Kasumi-1 (cell line): ENCODE measurements at places on chromosomes 6 and 20.

GRCh38 chr6:99036672-99037071 is 88.9 kb upstream of the FBXL4 start:
- no peak for DNase-seq

- no peak for DNase-seq
Measured at GRCh38 chr20:33788351-33789049, 22.6 kb upstream of the CHMP4B start.

DNA sequence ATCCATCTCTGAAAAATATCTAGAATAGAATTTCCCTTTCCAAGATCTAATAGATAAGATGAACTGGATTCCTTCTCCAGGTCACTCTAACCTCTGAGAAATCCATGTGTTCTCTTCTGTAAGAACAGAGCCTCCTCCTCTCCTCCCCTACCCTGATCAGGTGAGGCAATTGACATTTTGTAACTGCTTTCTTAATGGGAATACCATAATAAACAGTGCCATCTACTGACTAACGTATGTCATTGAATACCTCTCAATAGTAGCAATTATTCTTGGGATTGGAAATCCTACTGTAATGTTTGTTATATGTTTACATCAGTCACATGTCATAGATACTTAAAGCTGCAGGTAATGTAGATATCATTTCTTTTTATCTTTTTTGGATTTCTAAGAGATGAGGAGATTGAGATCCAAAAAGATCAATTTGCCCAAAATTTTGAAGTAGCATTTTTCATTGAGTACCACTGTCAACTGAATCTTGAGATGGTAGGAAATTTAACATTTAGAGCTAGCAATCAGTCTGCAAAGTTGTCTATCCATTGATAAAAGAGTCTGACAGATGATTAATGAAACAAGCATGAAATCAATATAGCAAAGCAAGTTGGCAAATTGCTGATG is 365.8 kb upstream of the HSF2 start:
- peak; percentile 44 for DNase-seq

- DNase-seq: no peak
Measured at GRCh38 chr6:157699777-157700636, 123.0 kb upstream of the SNX9 start.

GRCh38 chr20:31833130-31833930 is 12.1 kb downstream of the FOXS1 start:
- DNase-seq: peak; percentile 12

GRCh38 chr6:117600008-117600743 is 2.1 kb downstream of the GOPC start:
- DNase-seq: peak; percentile 72

DNA sequence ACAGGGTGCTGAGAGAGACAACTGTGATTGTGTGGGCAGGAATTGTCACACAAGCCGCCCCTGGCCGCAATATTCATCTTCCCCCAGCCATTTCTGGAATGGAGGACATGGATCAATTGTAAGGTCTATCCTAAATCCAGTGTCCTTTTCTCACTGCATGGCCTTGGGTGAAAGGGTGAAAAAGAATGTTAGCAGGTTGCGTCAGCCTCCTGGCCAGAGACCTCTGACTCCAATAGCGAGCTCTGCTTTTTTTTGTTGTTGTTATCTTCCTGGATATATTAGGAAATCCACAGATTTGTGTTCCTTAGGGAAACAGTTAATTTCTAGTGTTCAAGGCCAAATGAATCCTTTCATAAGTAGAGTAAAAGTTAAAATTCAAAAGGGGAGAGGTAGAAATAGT is 47.1 kb upstream of the CD83 start:
- no peak for DNase-seq

DNA sequence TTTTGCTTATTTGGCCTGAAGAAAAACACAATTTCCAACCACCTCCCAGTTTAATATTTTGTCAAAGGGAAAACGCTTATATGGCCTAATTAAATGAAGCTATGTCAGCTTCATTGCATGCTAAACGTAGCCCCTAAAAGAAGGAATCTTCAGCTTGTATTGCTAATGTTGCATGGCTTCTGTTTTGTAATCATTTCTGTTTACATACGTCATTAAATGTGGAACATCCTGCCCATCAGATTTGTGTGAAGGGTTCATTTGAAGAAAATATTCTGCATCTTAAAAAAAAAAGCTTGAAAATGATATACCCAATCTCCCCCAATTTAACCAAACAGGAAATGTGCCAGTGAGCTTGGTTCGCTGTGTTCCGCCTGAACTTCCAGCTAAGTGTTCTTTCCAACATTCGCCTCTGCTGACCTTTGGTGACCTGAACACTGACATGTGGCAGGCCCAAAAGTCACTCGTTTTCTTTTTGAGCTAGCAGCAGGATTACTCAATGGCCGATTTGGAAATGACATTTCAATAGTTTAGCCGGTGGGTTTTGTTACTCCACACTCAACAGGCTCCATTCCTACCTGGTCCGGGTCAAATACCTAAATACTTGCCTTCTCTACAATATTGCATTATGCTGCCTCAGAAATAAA is 12.7 kb upstream of the SIRT5 start:
- no peak for DNase-seq

DNA sequence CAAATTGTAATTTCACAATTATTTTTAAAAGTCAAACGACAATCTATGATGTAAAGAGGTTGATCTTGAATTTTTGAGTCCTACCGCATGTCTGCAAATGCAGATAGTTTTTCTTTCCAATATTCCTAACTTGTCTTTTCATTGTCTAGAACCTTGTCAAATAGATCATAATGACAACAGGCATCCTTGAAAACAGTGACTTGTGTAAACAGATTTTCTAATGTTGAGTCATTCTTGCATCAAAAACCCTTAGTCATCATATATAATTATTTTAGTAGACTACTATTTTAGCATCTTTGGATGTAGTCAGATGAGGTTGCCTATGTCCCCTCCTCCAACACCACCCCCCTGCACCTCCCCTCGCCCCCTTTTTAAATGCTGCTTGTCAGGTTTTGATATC is 43.8 kb downstream of the BMP6 start:
- no peak for DNase-seq

GRCh38 chr20:37524859-37525708 is 2.6 kb downstream of the BLCAP start:
- DNase-seq: no peak

DNA sequence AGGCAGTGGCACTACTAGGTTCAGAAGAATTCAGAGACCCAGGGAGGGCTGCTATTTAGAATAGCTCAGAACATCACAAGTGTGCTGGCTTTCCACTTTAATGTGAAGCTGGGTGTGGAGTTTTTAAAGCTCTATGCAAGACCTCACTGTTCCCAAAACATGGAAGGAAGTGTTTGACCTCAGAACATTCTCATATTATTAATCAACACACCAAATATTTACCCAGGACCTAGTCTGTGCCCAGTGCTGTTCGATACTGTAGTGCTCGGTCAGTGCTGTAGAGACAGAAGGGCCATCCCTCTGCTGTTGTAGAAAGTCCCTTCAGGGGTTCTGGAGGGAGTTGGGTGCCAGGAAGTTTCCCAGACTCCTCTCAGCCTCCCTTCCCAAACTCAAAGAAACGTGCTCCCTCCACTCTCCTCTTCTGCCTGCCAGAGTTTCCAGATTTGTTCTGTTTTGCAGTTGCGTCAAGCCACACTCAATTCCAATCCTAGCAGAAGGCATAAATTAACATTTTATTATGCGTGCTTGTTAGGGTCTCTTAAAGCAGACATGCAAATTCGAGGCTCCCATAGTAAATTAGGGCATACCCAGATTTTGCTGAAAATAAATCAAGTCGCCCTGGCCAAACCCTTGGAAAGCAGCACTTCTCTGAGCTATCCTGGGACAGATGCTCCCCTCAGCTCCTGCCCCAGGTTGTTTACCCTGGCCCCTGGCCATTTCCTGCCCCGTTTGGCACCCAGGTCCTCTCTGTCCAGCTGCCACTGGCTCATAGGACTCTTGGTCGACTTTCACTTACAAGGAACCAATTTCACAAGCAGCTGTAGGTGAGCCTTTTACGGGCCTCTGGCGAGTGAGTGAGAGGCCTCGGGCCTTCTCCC is 248.6 kb downstream of the HIVEP2 start:
- no peak for DNase-seq

DNA sequence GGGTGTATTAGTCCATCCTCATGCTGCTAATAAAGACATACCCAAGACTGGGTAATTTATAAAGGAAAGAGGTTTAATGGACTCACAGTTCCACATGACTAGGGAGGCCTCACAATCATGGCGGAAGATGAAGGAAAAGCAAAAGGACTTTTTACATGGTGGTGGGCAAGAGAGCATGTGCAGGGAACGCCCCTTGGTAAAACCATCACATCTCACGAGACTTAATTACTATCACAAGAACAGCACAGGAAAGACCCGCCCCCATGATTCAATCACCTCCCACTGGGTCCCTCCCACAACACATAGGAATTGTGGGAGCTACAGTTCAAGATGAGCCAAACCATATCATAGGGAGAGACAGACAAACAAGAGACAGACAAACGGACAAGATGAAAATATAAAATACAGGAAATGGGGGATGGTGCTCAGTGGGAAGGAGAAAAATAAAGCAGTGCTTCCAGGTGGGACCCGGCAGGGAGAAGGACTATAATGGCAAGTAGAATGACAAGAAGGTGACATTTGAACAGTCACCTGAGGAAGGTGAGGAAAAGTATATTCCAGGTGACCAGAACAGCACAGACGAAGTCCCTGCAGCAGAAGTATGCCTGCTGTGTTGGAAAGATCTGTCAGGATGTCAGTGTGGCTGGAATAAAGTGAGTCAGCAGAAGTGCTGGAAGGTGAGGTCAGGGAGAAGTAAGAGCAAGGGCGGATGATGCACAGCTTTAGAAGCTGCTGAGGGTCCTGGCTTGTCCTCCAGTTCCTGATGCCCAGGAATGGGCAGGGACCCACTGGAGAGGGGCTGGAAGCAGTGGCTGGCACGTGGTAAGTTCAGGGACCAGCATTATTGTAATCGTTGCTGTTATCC is 61.1 kb downstream of the SLC2A10 start:
- no peak for DNase-seq

GRCh38 chr6:37565267-37566110 is 65.8 kb upstream of the CCDC167 start:
- no peak for DNase-seq

DNA sequence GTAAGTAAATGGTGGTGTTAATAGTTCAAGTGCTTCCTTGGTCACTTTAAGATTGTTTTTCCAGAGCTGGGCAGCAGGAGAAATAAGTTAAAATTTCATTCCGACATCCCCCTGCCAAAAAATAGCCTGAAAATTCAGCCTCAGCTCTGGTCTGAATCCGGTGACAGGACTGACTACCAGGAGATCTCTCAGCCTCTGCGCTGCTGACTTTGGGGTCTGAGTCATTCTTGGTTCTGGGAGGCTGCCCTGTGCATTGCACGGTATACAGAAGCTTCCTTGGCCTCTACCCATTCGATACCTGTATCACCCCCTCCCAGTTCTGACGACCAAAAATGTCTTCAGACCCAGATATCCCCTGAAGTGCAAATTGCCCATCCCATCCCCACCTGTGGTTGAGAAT is 36.3 kb upstream of the TFAP2C start:
- no peak for DNase-seq

- no peak for DNase-seq
Measured at GRCh38 chr20:10920396-10920795, 246.6 kb upstream of the JAG1 start.

DNA sequence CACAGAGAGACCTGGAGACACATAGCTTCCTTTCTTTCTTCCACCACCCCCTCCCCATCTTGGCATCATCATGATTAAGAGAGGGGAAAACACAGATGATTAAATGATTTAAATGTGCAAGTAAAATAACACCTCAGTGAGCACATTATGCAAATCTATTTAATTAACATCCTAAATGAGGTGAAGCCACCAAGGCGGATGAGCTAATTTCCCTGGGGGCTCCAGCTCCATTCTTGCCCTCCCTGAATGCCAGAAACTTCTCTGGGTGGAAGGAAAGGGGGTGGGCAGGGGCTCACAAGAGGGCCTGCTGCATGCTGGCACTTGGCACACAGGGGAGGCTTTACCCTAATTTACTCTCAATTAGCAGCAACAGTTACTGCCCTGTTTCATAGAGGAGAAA is 32.5 kb upstream of the TGM2 start:
- no peak for DNase-seq

DNA sequence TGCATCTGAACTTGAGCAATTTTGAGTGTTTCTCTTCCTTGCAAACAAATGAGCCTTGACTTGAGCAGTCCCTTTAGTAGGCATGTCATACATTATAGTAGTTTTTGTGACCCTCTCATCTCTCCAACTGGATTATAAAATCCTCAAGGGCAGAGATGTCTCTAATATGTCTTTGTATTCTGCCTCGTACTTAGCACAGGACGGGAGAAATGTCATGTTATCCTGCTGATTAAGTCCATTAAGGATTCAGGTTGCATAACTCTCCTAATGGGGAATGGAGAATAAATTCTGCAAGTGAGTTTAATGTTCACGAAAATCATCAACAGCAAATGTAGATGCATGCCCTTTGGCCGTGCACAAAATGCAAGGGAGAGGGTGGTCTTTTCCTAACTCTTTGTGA is 942.9 kb downstream of the KIF16B start:
- DNase-seq: no peak

DNA sequence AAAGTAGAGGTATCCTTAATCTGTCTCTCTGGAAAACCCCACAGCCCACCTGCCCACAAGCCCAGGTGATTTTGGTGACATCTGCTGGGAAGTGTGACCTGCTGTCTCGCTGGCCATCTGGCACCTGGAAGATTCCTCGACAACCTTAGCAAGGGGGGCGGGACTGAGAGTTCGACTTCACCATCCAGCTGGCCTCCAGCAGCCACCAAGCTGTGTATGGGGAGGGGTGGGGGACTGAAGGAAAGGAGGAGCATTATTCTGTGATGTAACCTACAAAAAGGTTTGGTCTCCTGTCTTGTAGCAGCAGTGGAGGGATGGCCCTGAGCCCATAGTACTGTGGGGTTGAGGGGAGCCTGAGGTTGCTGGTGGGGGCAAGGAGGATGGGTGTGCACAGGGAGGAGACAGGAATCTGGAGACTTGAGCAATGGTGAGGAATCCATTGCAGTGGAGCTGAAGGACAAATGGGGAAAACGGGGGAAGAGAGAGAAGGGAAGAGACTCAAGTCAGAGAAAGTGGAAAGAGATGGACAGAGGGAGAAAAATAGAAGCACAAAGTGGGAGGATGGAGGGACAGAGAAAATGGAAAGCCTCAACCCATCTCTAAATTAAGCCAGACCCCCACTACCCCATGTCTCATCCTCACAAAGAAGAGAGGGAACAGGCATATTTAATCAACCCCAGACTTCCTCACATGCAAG is 4.0 kb downstream of the LY6G6F start:
- DNase-seq: no peak

- no peak for DNase-seq
Measured at GRCh38 chr6:166910601-166911000, 45.7 kb downstream of the RNASET2 start.

- DNase-seq: no peak
Measured at GRCh38 chr20:47776639-47777038, 8.6 kb downstream of the SULF2 start.

- no peak for DNase-seq
Measured at GRCh38 chr6:147087641-147088040, 116.6 kb upstream of the STXBP5 start.

GRCh38 chr20:62448038-62448437 is 20.7 kb upstream of the RBBP8NL start:
- no peak for DNase-seq
